Activated CD4-positive, alpha-beta T cell treated with anti-CD3 and anti-CD28 coated beads for 36 hours (primary cell): ENCODE measurements at places on chromosomes 11 and 22. TPM values are rescaled to one million over a fixed set of nuclear protein-coding genes. Genes with fewer than 3 reads are reported as not detected.

GRCh38 chr22:21984793-21985192 is 2.2 kb upstream of the TOP3B start:
- no peak overlapping the region for H3K27ac ChIP-seq
- no peaks in the 10 kb centered on the region for H3K36me3 ChIP-seq

The C22orf31 gene
- not detected for total RNA-seq

- H3K4me1 ChIP-seq = peaks cover 2% of the 10 kb centered on the region
- no peaks in the 10 kb centered on the region for H3K36me3 ChIP-seq
- no peak overlapping the region for H3K4me3 ChIP-seq
- no peak overlapping the region for H3K27ac ChIP-seq
- H3K27me3 ChIP-seq = peaks cover 17% of the 10 kb centered on the region
Measured at GRCh38 chr11:70002433-70002832, 75.7 kb upstream of the ANO1 start.

- H3K4me3 ChIP-seq = no peak overlapping the region
- no peak for DNase-seq
- peaks cover 13% of the 10 kb centered on the region for H3K27me3 ChIP-seq
- no peaks in the 10 kb centered on the region for H3K4me1 ChIP-seq
- H3K27ac ChIP-seq = no peak overlapping the region
Measured at GRCh38 chr11:125412509-125412908, 83.6 kb downstream of the FEZ1 start.

DNA sequence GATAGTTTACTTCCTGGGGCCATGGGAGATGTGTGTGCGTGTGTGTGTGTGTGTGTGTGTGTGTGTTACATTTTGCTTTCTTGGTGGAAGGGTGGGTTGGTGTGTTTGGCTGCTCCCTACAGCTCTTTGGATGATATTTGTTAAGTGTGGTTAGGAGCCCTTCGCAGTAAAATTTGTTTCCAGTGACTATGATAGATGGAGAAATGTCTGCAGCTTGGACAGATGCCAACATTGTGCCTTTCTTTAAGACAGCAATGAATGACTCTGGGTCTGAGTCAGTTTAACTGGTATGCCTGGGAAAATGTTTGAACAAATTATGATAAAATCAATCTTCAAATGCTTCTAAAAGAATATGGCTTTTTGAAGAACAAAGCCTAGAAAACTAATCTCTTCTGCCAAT is 102.7 kb upstream of the TRPC6 start:
- no peaks in the 10 kb centered on the region for H3K4me1 ChIP-seq
- no peak overlapping the region for H3K4me3 ChIP-seq
- H3K36me3 ChIP-seq = no peaks in the 10 kb centered on the region

DNA sequence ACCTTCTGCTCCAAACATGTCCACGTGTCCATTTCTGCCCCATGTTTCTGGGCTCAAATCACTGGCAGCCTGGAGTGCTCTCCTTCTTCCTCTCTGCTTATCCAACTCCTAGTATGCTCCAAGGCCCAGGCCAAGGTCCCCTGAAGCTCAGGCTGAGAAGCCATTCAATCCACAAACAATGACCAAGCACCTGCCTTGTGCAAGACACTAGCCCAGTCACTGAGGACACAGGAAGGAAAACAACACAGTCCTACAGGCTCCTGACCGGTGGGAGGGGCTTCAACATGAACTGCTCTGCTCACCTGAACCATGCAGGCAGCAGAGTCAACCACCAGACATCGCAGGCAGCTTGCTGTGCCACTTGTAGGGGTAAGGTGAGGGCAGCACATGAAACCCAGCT is 93.6 kb downstream of the RPL27A start:
- no peaks in the 10 kb centered on the region for H3K4me1 ChIP-seq
- no peaks in the 10 kb centered on the region for H3K36me3 ChIP-seq
- H3K27me3 ChIP-seq = peaks cover 19% of the 10 kb centered on the region
- no peak for DNase-seq
- no peak overlapping the region for H3K4me3 ChIP-seq
- no peak overlapping the region for H3K27ac ChIP-seq

DNA sequence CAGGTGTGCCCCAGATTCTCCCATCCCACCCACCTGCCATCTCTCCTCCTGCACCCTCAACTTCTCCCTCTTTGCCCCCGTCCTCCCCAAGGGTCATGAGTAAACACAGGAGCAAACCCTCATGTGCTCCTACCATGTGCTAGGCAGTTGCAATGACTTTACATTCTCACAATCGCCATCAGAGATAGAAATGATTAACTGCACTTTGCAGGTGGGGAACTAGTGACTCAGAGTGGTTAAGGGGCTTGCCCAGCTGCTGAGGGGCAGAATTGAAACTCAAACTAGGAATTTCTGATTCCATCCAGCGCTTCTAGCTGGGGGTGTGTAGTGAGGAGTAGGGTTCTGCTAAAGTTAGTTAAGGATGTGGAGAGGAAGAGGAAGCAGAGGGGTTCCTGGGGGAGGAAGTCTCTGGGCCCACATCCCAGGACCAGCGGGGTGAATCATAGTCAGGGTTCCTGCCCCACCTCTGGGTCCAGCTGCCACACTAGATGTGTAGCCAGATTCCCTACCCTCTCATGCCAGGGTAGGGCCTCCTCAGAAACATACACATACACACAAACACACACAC is 16.0 kb upstream of the PRG2 start:
- peak overlapping the region; percentile 18 for H3K4me3 ChIP-seq
- H3K27me3 ChIP-seq = no peaks in the 10 kb centered on the region
- H3K36me3 ChIP-seq = peaks cover 68% of the 10 kb centered on the region
- peak; percentile 71 for DNase-seq
- peaks cover 62% of the 10 kb centered on the region for H3K4me1 ChIP-seq

The OR10V1 gene
- not detected for total RNA-seq

DNA sequence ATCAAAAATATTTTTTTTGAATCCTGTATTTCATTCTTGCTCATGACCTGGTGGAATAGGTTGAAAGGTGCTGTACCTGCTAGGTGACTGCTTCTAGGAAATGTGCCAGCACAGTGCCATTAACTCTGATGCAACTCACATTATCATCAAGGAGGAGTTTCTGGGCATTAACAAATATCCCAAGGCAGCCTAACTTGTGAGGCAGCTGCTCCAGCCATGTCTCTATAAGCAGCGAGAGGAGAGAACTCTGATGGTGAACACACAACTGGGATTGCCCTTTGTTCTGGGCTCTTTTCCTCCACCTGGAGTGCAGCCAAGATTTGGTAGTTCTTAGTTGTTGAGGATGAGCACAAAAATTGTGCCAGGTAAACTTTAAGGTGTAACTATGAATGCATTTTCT is 25.6 kb downstream of the HEPHL1 start:
- H3K36me3 ChIP-seq = no peaks in the 10 kb centered on the region
- H3K27ac ChIP-seq = no peak overlapping the region
- H3K4me1 ChIP-seq = no peaks in the 10 kb centered on the region
- DNase-seq = no peak
- peaks cover 4% of the 10 kb centered on the region for H3K27me3 ChIP-seq

GRCh38 chr11:850775-851763 is 8.4 kb downstream of the TSPAN4 start:
- no peaks in the 10 kb centered on the region for H3K27me3 ChIP-seq
- no peak overlapping the region for H3K27ac ChIP-seq
- DNase-seq = no peak
- no peaks in the 10 kb centered on the region for H3K36me3 ChIP-seq
- no peak overlapping the region for H3K4me3 ChIP-seq

DNA sequence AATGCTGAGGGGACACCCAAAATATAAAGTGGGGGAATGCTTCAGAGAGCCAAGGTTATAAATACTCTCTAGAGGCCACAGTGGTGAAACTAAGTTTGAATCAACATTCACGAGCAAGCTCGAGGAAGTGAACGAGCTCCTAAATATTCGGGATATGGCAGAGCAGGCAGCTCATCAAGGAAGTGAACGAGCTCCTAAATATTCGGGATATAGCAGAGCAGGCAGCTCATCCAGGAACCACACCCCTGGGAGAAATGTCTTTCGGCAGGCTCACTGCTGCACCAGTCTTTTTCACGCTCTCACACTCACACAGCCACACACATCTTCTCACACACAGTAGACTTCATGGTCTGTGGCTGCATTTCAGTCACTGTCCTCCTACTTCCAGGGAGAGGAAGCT is 787.5 kb downstream of the OPCML start:
- H3K27ac ChIP-seq = no peak overlapping the region
- no peaks in the 10 kb centered on the region for H3K36me3 ChIP-seq
- H3K4me1 ChIP-seq = no peaks in the 10 kb centered on the region
- H3K27me3 ChIP-seq = peaks cover 2% of the 10 kb centered on the region
- H3K4me3 ChIP-seq = no peak overlapping the region
- no peak for DNase-seq
